Right lobe of liver (tissue), 6 donors: ENCODE measurements at places on chromosomes 7 and 10. TPM values are rescaled to one million over a fixed set of nuclear protein-coding genes. Genes with fewer than 3 reads are reported as not detected.

DNA sequence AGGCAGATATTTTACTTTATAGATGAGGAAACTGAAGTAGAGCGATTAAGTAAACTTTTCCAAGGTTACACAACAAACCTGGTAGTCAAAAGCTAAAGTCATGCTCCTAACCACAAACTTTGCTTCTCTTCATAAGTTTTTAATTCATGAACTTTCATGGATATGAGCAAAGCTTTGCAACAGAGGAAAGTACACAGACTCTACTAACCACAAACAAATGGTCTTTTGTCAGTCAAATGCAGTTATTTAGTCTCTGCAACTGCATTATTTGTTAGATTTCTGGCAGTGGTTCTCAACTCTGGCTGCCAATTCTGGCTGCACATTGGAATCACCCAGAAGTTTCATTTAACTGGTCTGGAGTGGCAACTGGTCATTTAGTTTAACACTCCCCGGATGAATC, 140.6 kb upstream of the TMEM168 start:
- no peaks in the 10 kb centered on the region for H3K36me3 ChIP-seq
- H3K27me3 ChIP-seq, result no peaks in the 10 kb centered on the region
- no peak for DNase-seq
- no peak overlapping the region for H3K27ac ChIP-seq
- H3K4me1 ChIP-seq, result no peaks in the 10 kb centered on the region
- no peak overlapping the region for H3K4me3 ChIP-seq

- H3K4me1 ChIP-seq, result no peaks in the 10 kb centered on the region
- no peaks in the 10 kb centered on the region for H3K36me3 ChIP-seq
- no peaks in the 10 kb centered on the region for H3K27me3 ChIP-seq
- no peak overlapping the region for H3K4me3 ChIP-seq
- no peak for DNase-seq
- H3K27ac ChIP-seq, result no peak overlapping the region
Observed at GRCh38 chr7:25752154-25752553, 399.8 kb upstream of the NFE2L3 start.

- no peaks in the 10 kb centered on the region for H3K36me3 ChIP-seq
- H3K4me3 ChIP-seq, result no peak overlapping the region
- no peak overlapping the region for H3K27ac ChIP-seq
- no peaks in the 10 kb centered on the region for H3K4me1 ChIP-seq
Observed at GRCh38 chr10:127485153-127485857, 63.8 kb upstream of the NPS start.

DNA sequence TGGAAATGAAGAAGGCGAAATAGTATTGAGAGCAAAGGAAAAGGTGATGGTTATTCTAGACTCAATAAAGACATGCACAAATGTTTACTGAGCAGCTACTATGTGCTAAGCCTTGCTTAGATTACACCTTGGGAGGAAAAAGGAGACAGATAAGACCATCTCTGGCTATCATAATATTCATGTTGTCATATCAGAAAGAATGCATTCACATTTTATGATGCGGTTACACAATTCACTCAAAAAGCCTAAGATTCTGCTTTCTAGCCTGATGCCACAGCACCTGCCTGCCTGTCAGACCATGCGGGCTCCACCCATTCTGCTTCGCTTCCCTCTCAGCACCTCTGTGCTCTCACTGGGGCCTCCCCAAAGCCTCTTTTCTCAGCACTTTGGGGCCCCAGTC, 100.9 kb downstream of the JCAD start:
- H3K4me1 ChIP-seq, result no peaks in the 10 kb centered on the region
- no peak overlapping the region for H3K4me3 ChIP-seq
- no peaks in the 10 kb centered on the region for H3K27me3 ChIP-seq

The OR2A5 gene
- total RNA-seq, result not detected
